Activated CD4-positive, alpha-beta T cell treated with anti-CD3 and anti-CD28 coated beads, Interleukin-2, amount 10 ng/mL, durations not matched to agents 24 days and 14 days (primary cell): ENCODE measurements at places on chromosomes 2 and 18. TPM values are rescaled to one million over a fixed set of nuclear protein-coding genes. Genes with fewer than 3 reads are reported as not detected.
A peak's percentile ranks its signal among the peaks of the same experiment; 100 is the strongest.

The CFAP210 gene
- total RNA-seq, result not detected in 2 replicates

- no peak for DNase-seq
Measured at GRCh38 chr2:138373993-138374408, 127.6 kb upstream of the SPOPL start.

The SPRED2 gene
- total RNA-seq, result 7.7 and 9.2 TPM in 2 replicates

GRCh38 chr2:62309465-62310091 lies 113.7 kb downstream of the B3GNT2 start:
- DNase-seq, result peak; percentile 69

The RNU2-63P gene
- total RNA-seq, result 34.0 and 34.9 TPM in 2 replicates

DNA sequence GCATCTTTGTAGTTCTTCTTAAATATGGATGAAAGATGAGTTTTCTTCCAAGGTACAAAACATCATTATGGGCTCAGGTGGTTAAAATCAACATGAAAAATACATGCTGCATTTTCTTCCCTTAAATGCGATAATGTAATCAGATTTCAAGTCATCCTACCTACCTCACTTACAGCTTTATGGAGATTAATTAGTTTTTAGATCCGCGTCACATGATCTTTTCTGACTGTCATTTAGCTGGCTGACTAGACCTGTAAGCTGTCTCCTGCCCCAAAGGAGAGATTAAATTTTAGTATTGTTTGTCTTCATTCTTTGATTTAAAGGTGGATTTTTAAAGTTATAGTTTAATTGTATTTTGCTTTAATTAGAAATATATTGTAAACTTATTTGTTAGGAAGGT lies 678.0 kb upstream of the ZEB2 start:
- DNase-seq, result no peak

The REG1B gene
- total RNA-seq, result not detected in 2 replicates

GRCh38 chr18:35024965-35025364 lies 16.2 kb upstream of the MAPRE2 start:
- DNase-seq, result no peak

The APLF gene
- total RNA-seq, result 2.0 and 2.1 TPM in 2 replicates

DNA sequence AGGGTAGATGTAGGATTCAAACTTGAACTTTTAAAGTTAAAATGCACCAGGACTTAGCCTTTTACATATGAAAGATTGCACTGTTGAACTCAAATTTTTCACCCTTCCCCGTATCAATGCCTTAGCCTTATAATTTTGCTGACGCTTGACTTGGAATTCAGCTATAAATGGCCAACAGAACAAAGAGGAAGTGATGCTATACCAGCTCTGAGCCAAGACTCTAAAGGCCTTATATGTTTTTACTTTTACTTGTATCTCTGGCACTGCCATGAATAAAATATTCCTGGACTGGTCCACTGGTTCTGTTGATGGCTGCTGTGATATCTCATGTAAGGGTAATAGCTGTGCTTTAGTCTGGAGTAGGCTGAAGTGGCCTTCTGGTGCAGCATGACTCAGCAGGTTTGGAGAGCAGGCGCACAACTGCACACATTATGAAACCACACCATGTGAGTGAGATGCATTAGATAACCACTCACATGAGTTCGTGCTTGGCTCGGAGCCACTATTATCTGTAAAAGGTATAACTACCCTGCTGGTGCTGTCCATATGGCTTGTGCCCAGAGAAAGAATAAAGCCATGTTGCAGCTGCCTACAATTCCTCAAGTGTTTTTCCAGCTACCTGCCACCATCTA lies 8.4 kb upstream of the IER3IP1 start:
- no peak for DNase-seq

The C2orf72 gene
- total RNA-seq, result 0.63 and 0.66 TPM in 2 replicates

DNA sequence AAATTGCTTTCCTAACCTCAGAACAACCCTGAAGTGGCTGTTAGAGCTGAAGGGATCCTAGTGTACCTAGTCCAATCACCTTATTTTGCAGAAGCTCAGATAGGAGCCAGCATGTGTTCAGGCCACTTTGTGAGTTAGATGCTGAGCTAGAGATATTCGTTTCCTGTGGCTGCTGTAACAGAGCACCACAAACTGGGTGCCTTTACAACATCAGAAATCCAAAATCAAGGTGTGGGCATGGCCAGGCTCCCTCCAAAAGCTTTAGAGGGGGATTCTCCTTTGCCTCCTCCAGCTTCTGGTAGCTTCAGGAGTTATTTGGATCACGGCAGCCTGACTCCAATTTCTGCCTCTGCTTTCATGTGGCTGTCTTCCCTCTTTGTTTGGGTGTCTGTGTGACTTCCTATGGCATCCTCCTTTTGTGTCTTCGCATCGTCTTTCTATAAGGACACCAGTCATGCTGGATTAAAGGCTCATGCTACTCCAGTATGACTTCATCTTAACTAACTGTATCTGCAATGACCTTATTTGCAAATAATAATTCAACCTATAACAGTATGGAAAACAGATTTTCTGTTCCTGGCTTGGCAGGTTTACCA lies 86.3 kb upstream of the TGFA start:
- peak; percentile 59 for DNase-seq

DNA sequence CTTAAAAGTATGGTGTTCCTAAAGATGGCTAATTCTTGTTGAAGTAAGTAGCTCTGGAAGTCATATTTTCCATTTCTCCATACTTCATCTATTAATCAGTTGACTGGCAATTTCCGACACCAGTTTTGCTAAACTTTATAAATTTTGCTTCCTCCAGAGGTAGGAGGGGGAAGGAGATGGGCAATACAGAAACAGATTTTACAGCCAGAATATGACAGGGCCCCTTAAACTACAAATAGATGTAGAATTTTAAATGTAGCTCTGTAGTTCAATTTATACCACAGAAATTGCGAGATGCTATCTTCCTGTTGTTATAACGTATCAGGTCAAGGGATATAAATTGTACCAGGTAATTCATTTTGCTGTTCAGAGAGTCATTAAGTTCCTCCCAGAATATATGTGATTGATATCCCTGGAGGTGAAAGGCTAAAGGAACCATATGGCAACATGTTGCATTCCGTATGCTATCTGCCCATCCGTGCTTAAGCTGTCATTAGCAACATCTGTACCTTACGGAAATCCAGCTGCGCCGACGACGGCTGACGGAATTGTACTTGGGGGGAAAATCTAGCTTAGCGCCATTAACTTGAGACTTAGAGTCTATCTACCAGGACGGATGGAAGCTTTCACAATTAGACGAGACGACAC lies 8.4 kb upstream of the NR4A2 start:
- peak; percentile 82 for DNase-seq

DNA sequence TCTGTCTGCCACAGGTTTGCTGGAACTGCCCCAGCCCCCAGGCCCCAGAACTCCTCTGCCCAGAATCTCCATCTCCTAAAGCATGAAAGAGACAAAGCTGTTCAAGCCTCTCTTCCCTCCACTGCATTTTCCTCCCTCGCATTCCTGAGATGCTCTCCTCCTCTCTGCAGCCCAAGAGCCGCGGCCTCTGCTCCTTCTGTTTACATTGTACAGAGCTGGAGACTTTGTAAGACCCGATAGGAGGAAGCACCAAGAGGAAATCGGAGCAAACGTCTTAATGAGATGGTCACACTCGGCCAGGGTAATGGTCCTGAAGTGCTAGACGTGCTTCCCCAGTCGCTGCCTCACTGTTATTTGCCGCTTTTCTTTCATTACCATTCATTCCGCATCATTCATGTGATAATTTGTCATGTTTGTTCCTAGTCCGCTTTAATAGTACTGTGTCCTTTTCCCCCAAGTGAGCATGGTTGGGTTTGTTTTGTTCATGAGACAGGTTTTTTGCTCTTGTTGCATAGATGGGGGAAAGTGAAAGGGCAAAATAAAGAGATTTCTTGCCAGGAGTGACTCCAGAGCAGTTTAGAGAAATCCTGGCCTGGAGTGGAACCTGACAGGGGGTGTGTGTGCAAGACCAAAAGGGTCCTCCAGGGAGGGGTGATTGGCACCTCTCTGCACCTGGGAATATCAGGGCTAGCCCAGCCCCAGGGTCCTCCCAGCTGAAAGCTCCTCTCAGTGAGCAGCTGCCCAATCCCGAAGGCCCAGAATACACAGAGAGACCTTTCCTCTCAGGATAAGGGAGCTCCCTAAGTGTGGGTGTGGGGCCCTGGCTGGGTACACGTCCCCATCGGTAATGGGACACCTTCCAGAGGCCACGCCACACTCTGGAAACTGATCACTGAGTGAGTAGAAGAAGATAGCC lies 44.9 kb upstream of the ID2 start:
- no peak for DNase-seq

The CERKL gene
- 0.14 TPM in 1 of 2 replicates, not detected in the other for total RNA-seq

The VWC2L gene
- total RNA-seq, result not detected in 2 replicates

The TFPI gene
- total RNA-seq, result 1.2 and 1.5 TPM in 2 replicates

The CCDC148 gene
- total RNA-seq, result not detected in 2 replicates

- DNase-seq, result no peak
Measured at GRCh38 chr2:88844960-88845359, 153.5 kb downstream of the RPIA start.
